NCI-H345 (cell line): ENCODE measurements at places on chromosomes 1 and 21.

DNA sequence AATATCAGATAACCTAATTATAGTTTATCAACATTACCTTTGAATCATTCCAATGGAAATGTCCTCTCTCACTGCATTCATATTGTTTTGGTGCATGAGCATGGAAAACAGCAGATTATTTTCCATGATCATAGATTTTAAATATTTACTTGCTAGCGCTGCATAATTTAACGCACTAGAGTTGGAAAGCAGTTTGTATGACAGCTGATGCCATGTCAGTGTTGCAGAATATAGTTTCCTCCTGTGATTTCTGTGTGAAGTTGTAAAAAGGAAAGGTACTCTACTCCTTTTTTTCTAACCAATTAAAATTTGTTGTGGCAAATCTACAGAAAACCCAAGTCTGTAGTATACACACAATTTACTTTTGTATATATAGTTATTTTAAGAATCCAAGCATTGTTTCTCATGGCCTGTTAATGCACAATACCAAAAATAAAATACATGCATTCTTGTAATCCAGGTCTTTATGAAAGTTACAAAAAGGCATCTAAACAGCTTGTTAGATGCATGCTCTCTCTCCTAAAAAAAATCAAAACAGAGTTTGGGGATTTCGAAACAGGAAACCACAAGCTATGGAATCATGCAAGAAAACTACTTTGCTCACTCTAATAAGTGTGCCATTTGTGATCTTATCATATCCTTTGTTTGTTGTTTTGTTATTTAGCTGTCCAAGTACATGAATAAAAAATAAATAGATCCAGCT, 1.9 kb upstream of the ATG4C start:
- no peak for DNase-seq

DNA sequence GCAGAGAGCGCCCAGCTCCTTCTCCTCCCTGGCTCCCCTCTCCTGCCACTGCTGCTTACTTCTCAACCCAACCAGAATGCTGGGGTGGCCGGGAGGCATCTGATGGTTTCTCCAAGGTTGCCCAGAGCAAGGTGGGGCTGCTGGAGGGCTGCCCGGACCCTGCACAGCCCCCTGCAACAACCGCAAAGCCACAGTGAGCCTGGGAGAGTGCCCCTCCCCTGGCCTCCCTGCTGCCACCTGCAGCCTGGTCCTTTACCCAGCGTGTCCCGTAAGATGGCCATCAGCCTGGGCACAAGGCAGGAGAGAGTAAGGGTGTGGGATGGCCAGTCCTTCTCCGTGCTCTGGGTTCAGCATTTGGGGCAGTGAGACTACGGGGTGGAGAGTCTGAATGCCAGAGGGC, 17.0 kb downstream of the MX2 start:
- DNase-seq: no peak

- no peak for DNase-seq
Measured at GRCh38 chr1:183956559-183957188, 80.9 kb downstream of the COLGALT2 start.

- no peak for DNase-seq
Measured at GRCh38 chr1:153659656-153660055, 1.2 kb downstream of the SNAPIN start.

- DNase-seq: no peak
Measured at GRCh38 chr1:181558416-181558815, 75.1 kb downstream of the CACNA1E start.

DNA sequence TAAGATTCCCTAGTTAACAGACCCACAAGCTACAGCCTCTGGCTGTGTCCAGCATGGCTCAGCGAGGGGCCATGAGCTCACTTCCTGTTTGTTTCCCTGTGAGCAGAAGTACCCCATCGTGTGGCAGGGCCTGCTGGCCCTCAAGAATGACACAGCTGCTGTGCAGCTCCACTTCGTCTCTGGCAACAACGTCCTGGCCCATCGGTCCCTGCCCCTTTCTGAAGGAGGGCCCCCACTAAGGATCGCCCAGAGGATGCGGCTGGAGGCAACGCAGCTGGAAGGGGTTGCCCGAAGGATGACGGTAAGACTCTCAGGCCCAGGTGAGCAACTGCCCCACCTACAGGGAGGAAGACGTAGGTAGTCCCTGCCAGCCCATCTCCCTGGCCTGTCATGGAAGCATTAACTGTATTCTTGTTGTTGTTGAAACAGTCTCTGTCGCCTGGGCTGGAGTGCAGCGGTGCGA, 38.2 kb downstream of the ZBTB17 start:
- DNase-seq: no peak

DNA sequence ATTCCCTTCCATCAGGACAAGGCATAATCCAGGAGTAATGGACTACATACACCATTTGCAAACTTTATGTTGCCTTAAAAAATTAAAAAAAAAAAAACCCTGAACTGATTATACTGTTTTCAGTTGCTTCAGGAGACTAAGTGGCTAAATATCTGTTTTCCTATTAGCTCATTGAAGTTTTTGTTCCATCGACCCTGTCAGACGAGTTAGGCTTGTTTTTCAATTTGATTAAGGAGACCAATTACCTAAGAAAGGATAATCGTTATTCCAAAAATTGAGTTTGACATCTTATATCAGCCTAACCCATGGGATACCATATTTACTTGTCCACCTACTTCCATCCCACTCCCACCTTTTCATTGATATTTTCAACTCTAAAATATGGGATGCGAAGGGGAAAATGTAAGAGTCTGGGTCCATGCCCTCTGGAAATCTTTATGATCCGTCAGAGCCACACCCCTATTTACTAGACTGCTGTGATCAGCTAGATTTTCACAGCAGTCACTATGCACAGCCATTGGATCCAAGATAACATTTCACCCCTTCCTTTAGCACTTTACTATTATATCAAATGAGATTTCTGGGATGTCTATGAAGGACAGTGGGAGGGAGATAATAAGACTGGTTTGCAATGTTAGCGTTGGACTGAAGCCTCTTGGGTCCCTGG, 41.0 kb downstream of the IL12RB2 start:
- no peak for DNase-seq

DNA sequence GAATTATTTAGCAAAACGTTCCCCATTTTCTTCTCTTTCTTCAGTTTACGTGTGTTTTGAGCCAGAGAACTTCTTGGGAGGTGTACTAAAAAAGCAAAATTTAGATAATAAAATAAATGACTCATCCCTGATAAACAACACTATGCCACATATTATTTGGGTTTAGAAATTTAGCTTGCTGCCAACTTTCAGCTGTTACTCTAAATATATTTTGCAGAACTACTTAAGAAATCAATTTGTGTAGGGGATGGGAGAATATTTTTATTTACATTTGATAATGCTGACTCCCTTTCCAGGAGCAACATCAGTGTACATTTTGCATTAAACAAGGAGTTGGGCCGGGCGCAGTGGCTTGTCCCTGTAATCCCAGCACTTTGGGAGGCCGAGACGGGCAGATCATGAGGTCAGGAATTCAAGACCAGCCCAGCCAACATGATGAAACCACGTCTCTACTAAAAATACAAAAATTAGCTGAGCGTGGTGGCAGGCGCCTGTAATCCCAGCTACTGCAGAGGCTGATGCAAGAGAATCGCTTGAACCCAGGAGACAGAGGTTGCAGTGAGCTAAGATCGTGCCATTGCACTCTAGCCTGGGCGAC, 151.4 kb upstream of the ZRANB2 start:
- no peak for DNase-seq

DNA sequence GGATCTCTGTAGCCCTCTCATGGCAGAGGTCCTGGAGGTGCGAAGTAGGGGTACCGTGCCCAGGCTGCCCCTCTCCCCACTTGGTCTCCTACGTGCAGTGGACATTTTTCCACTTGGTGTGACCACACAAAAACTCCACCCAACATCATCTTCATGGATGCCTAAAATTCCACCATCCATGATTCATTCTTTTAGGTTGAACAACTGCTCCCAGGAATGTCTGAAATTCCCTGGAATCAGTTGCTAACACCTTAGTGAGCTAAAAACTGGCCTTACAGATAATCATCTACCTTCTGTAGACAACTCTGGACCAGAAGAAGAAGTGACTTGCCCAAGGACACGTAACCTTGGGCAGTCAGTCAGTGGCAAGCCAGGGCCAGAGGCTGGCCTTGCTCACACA, 32.1 kb upstream of the CLIC4 start:
- DNase-seq: no peak

- peak; percentile 63 for DNase-seq
Measured at GRCh38 chr1:246146804-246147523, 360.1 kb downstream of the SMYD3 start.

- DNase-seq: no peak
Measured at GRCh38 chr1:64437453-64437852, 32.5 kb upstream of the CACHD1 start.

DNA sequence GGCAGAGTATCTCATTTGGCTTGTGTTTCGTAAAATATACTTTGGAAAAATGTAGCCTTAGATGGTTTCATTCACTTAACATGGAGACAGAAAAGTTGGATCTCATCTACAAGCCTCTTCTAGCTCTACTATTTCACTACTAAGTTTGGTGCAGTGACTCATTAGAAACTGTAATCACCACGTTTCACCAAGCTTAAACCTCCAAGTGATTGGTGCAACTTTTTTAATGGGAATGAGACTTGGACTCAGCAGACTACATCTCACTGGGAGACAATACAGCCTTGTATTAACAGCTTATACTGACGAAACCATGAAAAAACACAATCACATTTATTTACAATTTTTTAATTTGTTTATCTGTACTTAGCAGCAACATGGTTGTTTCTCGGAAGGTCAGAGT, 29.9 kb upstream of the NRIP1 start:
- no peak for DNase-seq

DNA sequence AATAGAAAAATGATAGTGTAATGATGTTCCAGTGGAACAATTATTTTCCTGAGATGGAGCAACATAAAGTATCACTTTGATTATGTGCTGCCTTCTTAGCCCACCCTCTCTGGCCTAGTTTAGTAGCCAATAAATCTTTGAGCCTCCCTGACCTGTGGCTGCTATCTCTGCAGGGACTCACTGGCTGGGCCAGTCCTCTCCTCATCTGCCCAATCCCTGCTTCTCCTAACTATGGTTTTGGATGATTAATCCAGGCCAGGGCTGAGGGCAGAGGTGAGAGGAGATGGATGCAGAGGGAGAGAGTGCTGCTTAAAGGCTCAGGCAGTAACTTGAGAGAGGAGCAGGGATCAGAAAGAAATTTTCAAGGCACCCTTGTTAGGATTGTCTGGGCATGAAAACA, 89.0 kb upstream of the CD34 start:
- DNase-seq: no peak

GRCh38 chr1:213083112-213083445, 32.0 kb downstream of the RPS6KC1 start:
- DNase-seq: no peak

GRCh38 chr1:52127181-52128180, 14.4 kb upstream of the ZFYVE9 start:
- DNase-seq: peak; percentile 23

GRCh38 chr1:71448444-71448843, 367.6 kb upstream of the ZRANB2 start:
- DNase-seq: no peak
